A549 treated with ZK216348 at 1 μM for 4 hours (cell line): ENCODE measurements at places on chromosomes 1 and 21. TPM values are rescaled to one million over a fixed set of nuclear protein-coding genes. Genes with fewer than 3 reads are reported as not detected.

The ROR1 gene
- 7.4 to 11.0 TPM (median 9.0 TPM) in 5 replicates for total RNA-seq

The CYP4A22 gene
- not detected in 5 replicates for total RNA-seq

The LCE2C gene
- not detected in 5 replicates for total RNA-seq

The ITLN2 gene
- 0.14 to 1.1 TPM (median 0.36 TPM) in 5 replicates for total RNA-seq

The SPRR1B gene
- total RNA-seq: not detected in 5 replicates

The TINAGL1 gene
- 0.60 to 1.4 TPM (median 0.86 TPM) in 5 replicates for total RNA-seq

The PADI3 gene
- total RNA-seq: 0.99 to 1.4 TPM (median 1.3 TPM) in 5 replicates
